ENCODE measurements at places on chromosomes 5 and 9. TPM values are rescaled to one million over a fixed set of nuclear protein-coding genes. Genes with fewer than 3 reads are reported as not detected.

- DNase-seq = no peak
Observed at GRCh38 chr9:100652850-100653249, 75.0 kb downstream of the CAVIN4 start.

DNA sequence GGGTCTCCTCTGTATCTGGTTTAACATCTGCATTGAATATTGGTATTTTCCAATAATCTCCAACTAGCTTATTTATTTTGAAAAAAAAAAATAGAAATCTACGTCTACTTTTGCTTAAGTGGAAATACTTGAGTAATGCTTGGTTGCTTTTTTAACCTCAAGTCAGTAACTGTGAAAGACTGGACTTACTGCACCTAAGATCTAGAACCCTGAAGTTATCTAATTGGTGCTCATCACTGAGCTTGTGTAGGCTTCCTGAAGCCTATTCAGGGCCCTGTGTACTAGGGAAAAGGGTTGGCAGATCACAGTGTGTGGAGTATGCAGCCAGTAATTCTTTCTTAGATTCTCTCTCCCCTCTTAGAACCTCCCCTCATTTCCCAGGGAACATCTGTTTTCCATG is 16.2 kb downstream of the SLC1A1 start:
- no peak for DNase-seq

DNA sequence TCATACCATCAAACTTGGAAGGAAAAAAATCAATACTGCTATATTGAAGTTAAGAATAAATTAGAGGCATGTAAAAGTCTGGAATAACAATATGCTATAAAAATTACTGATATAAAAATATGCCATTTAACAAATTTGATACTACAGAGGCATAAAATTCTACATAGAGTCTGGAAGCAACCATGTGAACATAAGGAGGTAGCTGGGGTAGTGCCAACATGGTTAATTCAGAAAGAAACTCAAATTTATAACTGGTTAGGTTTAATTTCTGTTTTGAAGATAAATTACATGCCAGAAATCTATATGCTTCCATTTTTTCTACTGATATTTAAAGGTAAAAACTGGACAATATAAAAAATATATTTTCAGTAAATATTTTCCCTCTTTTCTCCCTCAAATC is 103.1 kb upstream of the NR4A3 start:
- no peak for DNase-seq

GRCh38 chr5:98942847-98943246 is 14.0 kb upstream of the CHD1 start:
- DNase-seq = no peak

DNA sequence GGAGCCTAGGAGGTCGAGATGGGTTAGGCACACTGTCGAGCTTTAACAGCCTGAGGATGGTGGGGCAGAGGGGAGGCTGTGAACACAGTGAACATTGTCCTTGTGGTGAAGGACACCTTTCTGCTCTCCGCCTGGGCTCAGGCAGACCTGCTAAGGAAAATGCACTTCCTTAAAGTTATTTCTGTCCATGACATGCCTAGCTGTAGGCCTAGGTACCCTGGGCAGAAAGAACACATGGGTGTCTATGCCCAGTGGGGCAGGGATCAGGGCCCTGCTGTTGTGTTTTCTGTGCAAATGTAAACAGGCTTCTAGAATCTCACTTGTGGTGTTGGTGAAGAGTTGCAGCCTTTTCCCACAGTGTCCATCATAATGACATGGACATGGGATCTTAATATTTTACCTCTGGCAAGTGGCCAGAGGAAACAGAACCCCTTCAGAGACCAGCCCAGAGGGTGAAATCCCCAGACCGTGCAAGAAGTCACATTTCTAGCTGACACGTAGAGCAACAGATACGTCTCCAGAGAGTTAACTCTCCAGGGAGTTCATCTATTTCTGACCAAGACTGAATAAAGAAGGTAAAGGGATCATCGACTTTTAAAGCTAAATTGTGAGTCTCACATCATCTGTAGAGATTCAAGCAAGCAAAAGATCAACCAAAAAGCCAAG is 79.2 kb downstream of the C9orf152 start:
- peak; percentile 28 for DNase-seq

The TRMO gene
- 8.4 TPM for polyA plus RNA-seq

The CTSV gene
- polyA plus RNA-seq = 0.86 TPM

The TSSK1B gene
- 0.08 TPM for polyA plus RNA-seq
